WTC11 (cell line): ENCODE measurements at places on chromosomes 13 and 19. TPM values are rescaled to one million over a fixed set of nuclear protein-coding genes. Genes with fewer than 3 reads are reported as not detected.

DNA sequence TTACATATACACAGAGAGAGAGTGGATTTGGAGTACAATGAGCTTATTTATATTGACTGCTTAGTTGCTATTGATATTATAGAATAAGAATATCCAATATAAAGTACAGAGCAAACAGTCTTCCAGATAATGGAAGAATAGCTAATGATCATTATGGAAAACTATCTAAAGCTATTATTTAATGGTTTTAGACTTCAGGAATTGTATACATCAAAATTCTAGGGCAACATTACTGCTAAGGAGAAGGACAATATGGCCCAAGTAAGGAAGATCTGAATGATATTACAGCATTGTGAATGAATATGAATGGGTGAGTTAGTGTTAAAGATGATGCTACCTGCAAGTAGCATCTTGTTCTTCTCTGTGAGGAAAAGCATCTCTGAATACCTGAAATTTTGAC, 604.2 kb upstream of the PCDH20 start:
- DNase-seq = no peak

The ZNF813 gene
- total RNA-seq = 15.2 to 17.6 TPM (median 17.5 TPM) in 3 replicates

GRCh38 chr19:38713865-38714264, 30.4 kb downstream of the CAPN12 start:
- DNase-seq = no peak

The TEX29 gene
- total RNA-seq = 0.32 to 0.68 TPM (median 0.37 TPM) in 3 replicates

The PRR19 gene
- 3.6 to 5.0 TPM (median 3.7 TPM) in 3 replicates for total RNA-seq

The ZNF211 gene
- 13.5 to 17.6 TPM (median 14.3 TPM) in 3 replicates for total RNA-seq

The MEIS3 gene
- 38.5 to 51.1 TPM (median 48.4 TPM) in 3 replicates for total RNA-seq

DNA sequence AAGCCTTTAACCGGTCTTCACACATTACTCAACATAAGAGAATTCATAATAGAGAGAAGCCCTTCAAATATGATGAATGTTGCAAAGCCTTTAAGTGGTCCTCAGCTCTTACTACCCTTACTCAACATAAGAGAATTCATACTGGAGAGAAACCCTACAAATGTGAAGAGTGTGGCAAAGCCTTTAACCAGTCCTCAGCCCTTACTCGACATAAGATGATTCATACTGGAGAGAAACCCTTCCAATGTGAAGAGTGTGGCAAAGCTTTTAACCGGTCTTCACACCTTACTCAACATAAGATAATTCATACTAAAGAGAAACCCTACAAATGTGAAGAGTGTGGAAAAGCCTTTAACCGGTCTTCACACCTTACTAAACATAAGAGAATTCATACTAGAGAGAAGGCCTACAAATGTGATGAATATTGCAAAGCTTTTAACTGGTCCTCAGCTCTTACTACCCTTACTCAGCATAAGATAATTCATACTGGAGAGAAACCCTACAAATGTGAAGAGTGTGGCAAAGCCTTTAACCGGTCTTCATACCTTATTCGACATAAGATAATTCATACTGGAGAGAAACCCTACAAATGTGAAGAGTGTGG, 36.4 kb downstream of the ZNF257 start:
- no peak for DNase-seq

GRCh38 chr19:29800100-29800825, 11.5 kb upstream of the CCNE1 start:
- DNase-seq = no peak
